ENCODE measurements at places on chromosomes 3 and 15. TPM values are rescaled to one million over a fixed set of nuclear protein-coding genes. Genes with fewer than 3 reads are reported as not detected.
A peak's percentile ranks its signal among the peaks of the same experiment; 100 is the strongest.

The DOCK3 gene
- total RNA-seq: 1.4 TPM

The MAP6D1 gene
- 0.85 TPM for total RNA-seq

The PLA2G4E gene
- total RNA-seq: not detected

The UPK1B gene
- 0.60 TPM for total RNA-seq

The PIGZ gene
- total RNA-seq: 1.4 TPM

The FEZF2 gene
- not detected for total RNA-seq

GRCh38 chr15:89414571-89414970 is 79.9 kb upstream of the POLG start:
- DNase-seq: no peak
- H3K4me3 ChIP-seq: no peak overlapping the region
- H3K27ac ChIP-seq: no peak overlapping the region
- H3K27me3 ChIP-seq: peaks cover 76% of the 10 kb centered on the region

- H3K4me1 ChIP-seq: no peaks in the 10 kb centered on the region
- no peaks in the 10 kb centered on the region for H3K36me3 ChIP-seq
- H3K27me3 ChIP-seq: peaks cover 28% of the 10 kb centered on the region
Measured at GRCh38 chr3:126541628-126542339, 16.9 kb downstream of the C3orf22 start.

DNA sequence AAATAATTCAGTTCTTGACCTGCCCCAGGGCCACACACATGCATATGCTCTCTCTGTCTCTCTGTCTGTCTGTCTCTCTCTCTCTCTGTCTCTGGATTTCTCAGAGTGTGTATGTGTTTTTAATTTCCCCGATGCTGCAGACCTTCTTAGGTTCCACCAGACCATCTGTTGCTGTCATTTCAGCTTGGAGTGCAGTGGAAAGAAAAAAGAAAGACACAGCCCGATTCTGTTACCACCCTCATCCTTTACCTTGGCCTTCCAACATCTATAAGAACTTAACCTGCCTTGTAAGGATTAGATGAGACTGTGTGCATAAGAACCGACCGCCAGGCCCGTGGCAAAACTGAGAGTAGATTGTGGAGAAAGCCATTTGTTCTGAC is 9.7 kb upstream of the PGPEP1L start:
- H3K36me3 ChIP-seq: no peaks in the 10 kb centered on the region
- H3K4me1 ChIP-seq: no peaks in the 10 kb centered on the region
- no peak overlapping the region for H3K27ac ChIP-seq
- H3K27me3 ChIP-seq: peaks cover 21% of the 10 kb centered on the region
- no peak overlapping the region for H3K4me3 ChIP-seq

GRCh38 chr3:62027796-62028195 is 345.6 kb downstream of the FEZF2 start:
- no peak overlapping the region for H3K27ac ChIP-seq
- no peaks in the 10 kb centered on the region for H3K36me3 ChIP-seq
- H3K4me1 ChIP-seq: no peaks in the 10 kb centered on the region

GRCh38 chr3:48881652-48882114 is 17.0 kb downstream of the SLC25A20 start:
- no peaks in the 10 kb centered on the region for H3K4me1 ChIP-seq
- H3K36me3 ChIP-seq: peaks cover 4% of the 10 kb centered on the region
- no peak for DNase-seq
- no peaks in the 10 kb centered on the region for H3K27me3 ChIP-seq

GRCh38 chr15:40405501-40406381 is at the start of gene IVD:
TSS of gene IVD (plus strand) at chr15:40405795. CDS start at chr15:40405828, 33 bp downstream.
- H3K27ac ChIP-seq: peak within 1 kb of the TSS; percentile 58
- DNase-seq: peak; percentile 96
- peaks cover 4% of the 10 kb centered on the region for H3K4me1 ChIP-seq
- H3K27me3 ChIP-seq: no peaks in the 10 kb centered on the region

GRCh38 chr3:15385901-15386653 is 41.3 kb downstream of the METTL6 start:
- H3K4me3 ChIP-seq: no peak overlapping the region
- H3K27ac ChIP-seq: no peak overlapping the region
- no peaks in the 10 kb centered on the region for H3K4me1 ChIP-seq

DNA sequence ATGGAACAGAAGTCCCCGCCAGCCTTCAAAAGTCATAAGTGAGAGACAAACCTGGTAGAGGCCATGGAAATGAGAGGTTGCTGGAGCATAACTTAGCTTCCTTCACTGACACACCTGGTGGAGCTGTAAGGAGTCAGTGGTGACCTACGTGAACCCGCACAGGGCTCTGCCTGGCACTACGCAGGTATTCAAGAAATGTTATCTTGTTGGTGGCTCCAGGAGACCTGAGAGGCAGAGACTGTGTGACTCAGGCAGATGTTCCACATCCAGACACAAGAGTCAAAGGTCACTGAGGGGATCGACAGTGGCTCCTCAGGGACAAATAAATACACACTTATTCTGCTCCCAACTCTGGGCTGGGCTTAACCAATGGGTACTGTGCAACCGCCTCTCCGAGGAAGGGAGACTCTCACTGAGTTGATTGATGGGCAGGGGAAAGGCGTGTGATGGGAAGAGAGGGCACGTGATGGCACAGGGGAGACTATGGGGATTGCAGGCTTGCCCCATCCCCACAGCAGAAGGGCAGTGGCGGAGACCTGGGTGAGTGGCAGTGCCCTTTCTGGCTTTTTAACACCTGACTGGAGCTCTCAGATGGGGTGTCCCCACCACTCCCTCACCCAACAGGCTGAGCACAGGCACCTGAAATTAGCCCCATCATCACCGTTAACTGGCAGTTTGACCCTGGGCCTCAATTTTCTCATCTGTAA is 111.7 kb upstream of the SMAD3 start:
- H3K4me3 ChIP-seq: no peak overlapping the region
- DNase-seq: no peak
- H3K4me1 ChIP-seq: no peaks in the 10 kb centered on the region
- no peak overlapping the region for H3K27ac ChIP-seq
- H3K36me3 ChIP-seq: no peaks in the 10 kb centered on the region

All from lung (tissue), 17 donors.